ENCODE measurements at places on chromosomes 3 and 15.

DNA sequence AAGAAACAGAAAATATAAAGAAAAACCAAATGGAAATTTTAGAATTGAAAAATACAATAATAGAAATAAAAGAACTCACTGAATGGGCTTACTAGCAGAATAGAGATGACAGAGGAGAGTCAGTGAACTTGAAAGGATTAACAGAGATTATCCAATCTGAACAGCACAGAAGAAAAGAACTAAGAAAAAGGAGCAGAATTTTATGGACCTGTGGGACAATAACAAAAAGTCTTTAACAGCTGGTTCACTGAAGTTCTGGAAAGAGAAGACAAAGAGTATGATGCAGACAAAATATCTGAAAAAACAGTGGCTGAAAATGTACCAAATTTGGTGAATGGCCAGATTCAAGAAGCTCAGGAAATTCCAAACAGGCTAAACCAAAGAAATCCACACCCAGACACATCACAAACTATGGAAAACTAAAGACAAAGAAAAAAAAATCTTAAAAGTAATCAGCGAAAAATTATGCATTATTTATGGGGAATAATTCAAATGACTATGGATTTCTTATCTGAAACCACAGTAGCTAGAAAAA is 9.7 kb upstream of the GNB5 start:
- no peak for DNase-seq

DNA sequence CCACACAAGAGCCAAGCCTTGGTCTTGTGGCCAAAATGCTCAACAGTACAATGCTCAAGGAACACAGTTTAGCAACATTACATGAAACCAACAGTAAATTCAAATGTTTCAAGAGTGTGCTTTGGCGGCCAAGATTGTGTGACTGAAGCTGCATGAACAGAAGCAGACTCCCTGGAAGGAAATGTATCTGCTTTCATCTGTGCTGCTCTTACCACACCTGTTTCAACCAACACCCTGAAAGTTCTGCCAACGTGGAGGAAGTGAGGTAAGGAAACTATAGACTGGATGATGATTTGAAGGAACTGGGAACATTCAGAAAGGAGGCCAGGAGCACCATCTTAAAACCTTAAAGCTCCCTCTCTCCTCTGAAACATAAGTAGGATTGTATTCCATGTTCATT is 55.7 kb downstream of the MB21D2 start:
- no peak for DNase-seq

DNA sequence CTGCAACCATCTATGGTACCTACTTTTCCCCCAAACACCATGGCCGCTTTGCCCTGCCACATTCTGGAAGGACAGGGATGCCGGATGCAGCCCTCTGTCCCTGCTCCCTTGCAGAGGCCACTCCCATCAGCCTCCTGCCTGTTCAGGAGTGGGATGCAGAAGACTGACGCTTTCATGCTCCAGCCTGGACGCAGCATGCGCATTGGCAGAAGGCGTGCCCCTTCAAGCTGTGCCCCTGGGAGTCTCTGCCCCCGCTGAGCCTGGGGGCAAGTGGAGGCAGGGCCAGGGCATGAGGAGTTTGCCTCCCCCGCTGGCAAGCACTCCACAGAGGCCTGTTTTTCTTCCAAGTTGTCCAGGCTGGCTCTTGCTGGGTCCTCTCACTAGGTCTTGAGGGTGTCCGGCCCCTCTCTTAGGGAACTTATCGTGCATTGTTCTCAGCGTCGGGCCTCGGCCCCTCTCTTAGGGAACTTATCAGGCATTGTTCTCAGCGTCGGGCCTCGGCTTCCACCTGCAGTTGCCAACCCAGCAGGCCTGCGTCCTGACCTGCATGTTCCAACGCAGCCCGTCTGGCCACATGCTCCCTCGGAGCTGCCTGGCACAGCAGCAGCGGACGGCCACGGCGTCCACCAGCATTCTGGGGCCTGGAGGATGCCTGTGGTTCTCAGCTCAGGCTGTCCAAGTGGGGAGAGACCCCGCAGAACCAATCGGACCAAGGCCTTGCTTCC is 14.6 kb upstream of the SNRPA1 start:
- DNase-seq, result no peak

DNA sequence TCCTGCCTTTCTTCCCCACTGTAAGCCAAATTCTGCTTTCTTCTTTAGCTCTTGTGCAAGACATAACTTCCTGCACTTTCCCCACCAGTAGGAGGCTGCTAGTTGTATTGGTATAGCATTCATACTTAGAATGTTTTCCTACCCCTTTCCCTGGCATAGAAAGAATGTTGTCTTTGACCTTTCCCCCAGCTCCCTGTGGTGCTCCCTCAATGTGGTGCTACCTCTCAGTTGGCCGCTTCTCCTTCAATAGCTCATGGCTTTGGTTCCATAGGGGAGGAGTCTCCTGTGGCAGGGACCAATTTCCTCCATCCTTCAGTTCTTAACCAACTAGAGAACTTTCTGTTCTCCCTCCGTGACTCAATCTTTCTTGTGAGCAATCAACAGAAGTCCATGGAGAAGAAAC is 67.5 kb upstream of the AKAP13 start:
- DNase-seq, result no peak

DNA sequence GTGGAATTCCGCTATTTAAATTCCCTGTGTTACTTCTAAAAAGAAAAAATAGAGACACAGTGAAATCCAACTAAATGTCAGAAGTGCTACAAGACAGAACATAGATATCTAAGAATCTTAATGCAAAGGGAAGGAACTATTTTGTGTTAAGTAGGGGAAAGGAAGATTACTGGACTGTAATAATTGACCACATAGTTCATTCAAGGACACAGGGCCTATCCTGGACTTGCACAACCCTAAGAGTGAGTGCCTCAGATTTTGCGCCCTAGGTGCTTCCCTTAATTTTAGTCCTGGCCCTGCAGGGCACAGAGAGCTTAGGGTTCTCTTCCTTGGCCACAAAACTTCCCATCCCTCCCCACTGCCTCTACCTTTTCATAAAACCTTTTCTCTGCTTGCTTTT is 3.5 kb upstream of the IL20RB start:
- no peak for DNase-seq

GRCh38 chr3:14145670-14146380 is 21.0 kb downstream of the TMEM43 start:
- no peak for DNase-seq

DNA sequence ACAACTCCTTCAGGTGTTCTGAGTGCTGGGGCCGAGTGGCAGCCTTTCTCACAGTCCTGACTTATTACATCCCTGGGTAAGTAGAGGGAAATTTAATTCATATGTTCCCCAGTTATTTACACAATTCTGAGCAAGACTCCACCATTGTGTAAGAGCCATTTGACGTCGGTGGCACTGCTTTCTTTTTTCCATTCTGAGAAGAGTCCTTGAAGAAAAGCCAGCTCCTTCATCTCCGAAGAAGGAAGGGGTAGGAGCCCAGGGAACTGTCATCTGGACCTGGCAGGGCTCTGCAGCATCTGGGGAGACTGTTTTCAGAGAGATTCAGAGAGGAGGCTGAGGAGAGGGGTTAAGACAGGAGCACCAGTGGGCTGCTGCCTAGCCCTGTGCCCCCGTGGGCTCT is 22.6 kb upstream of the MASP1 start:
- no peak for DNase-seq

- DNase-seq, result no peak
These were observed 82.0 kb upstream of the XXYLT1 start for GRCh38 chr3:195352895-195353488.

DNA sequence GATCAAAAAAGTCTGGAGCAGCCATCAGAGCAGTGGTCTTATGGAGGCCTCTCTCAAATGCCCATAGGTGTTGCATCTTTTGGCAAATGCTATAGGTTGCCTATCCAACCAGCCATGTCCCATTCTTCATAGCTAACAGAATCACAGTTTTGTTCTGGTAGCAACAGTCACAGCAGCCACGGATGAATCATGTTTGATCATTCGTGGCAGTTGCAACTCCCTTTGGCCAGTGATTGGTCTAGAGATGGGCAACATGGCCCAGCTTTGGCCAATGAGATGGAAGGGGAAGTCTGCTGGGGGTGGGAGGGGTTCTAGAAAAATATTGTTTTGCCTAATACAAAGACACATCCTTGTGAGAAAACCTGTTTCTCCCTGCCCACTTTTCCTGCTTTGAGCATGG is 50.3 kb upstream of the PPP2R3A start:
- DNase-seq, result no peak

DNA sequence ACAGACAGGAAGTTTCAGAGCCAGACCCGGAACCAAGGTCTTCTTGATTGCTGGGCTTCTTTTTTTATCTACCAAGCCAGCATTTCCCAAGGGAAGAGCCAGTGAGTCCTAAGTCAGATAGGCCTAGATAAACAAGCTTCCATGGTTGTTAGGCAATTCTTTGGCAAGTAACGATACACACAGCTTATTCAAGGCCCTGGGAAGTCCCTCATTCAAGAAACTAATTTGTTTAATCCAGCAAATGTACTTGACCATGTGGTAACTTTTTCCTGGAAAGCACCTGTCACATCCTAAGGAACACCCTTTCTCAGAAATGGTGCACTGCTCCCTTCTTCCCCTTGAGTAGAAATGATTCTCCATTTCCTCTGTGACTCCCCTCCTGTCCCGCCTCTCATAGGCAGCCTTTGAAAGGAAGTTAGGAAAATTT is 209.9 kb downstream of the ITPR1 start:
- no peak for DNase-seq

DNA sequence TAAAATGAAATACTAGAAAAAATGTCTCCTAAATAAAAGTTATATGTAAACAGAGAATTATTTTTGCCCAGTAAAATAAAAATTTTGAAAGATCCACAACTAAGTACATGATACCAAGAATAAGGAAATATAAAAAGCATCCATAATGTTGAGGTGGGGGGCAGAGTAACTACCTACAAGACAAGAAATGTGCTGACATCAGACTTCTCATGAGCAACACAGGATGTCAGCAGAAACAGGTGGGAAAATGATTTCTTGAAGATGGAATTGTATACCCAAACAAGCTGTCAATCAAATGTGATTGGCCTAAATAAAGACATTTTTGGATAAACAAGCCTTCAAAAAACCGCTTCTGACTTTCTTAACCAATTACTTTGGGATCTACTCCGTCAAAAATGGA is 143.9 kb upstream of the LIPC start:
- no peak for DNase-seq

GRCh38 chr3:72490688-72491435 is 357.4 kb downstream of the SHQ1 start:
- no peak for DNase-seq

DNA sequence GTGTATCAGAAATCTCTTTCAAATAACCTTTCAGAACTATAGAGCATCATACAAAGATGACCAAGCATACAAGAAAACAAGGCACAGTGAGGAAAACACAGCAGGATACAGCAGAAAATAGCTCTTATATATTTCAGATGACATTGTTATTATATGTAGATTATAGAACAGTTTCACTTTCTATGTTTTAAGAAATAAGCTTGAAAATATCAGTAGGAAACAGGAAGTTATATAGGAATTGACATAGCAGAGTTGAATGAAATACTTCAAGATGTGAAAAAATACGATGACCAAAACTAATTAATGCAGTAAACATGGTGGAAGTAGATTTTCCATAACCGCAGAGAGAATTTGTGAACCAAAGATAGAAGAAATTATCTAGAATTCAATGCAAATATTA is 75.2 kb downstream of the LYSMD4 start:
- DNase-seq, result no peak

GRCh38 chr3:163438760-163439159 is 1639.5 kb downstream of the SI start:
- DNase-seq, result no peak

- DNase-seq, result peak; percentile 31
These were observed 40.0 kb upstream of the TRH start for GRCh38 chr3:129934234-129935123.

DNA sequence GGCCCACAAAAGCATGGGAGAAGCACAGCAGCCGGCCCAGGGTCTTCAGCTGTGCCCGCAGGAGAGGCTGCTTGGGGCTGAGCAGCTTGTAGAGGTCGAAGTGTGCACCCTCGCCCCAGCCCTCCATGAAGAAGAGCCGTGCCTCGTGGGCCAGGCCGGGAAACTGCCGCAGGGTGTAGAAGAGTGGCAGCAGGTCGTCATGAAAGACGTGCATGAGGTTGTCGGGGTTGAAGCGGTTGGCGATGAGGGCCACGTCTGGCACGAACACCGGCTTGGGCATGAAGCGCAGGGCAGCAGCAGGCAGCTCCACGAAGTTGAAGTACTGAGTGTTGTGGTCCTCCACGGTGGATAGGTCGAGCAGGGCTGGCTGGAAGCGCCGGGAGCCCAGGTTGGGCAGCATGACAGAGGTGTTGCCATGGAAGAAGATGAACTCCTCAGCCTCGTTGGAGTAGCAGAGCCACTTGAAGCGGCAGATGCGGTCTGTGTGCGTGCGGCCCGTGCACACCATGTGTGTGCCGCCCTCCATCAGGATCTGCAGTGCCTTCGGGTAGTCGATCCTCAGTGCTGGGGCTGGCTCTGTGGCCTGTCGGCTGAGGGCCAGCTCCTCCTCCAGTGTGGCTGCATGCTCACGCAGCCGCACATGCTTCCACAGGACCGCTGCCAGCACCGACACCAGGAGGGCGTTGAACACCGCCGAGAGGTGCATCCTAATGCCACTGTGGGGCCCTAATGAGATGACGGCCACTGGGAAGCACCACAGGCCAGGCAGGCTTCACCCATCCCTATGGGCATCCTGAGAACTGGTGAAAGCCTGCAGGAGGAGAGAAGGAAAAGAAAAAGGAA is 24.9 kb downstream of the POMGNT2 start:
- no peak for DNase-seq

DNA sequence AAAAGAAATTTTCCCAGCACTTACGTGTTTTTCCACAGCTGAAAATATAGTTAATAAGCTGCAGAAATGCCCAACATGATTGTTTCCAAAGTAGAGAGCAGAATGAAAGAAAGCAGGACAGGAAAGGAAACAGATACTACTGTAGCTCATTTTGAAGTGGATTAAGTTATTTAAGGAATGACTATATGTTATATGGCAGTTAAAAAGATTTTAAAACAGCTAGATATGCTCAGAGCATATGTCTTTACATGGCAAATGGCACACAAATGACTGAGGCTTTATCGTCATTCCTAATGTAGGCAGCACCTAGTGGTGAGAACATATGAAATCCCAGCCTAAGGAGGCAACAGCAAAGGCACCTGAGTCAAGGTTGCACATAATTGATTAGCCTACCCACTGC is 106.6 kb upstream of the SEMA6D start:
- DNase-seq, result no peak

- no peak for DNase-seq
These were observed 39.0 kb downstream of the CMSS1 start for GRCh38 chr3:99856437-99857220.

- DNase-seq, result peak; percentile 99
These were observed at the start of the genes CCDC191 and QTRT2 for GRCh38 chr3:114056130-114057010. CCDC191 (minus strand) TSS chr3:114056526; CDS start chr3:114056466, 60 bp downstream. QTRT2 (plus strand) TSS chr3:114056737; CDS start chr3:114065258, 8,521 bp downstream.

- no peak for DNase-seq
These were observed 6.9 kb downstream of the PLXND1 start for GRCh38 chr3:129599607-129600006.

Data from activated CD4-positive, alpha-beta memory T cell treated with anti-CD3 and anti-CD28 coated beads for 36 hours (primary cell).